ENCODE measurements at places on chromosomes 4 and X.
A peak's percentile ranks its signal among the peaks of the same experiment; 100 is the strongest.

DNA sequence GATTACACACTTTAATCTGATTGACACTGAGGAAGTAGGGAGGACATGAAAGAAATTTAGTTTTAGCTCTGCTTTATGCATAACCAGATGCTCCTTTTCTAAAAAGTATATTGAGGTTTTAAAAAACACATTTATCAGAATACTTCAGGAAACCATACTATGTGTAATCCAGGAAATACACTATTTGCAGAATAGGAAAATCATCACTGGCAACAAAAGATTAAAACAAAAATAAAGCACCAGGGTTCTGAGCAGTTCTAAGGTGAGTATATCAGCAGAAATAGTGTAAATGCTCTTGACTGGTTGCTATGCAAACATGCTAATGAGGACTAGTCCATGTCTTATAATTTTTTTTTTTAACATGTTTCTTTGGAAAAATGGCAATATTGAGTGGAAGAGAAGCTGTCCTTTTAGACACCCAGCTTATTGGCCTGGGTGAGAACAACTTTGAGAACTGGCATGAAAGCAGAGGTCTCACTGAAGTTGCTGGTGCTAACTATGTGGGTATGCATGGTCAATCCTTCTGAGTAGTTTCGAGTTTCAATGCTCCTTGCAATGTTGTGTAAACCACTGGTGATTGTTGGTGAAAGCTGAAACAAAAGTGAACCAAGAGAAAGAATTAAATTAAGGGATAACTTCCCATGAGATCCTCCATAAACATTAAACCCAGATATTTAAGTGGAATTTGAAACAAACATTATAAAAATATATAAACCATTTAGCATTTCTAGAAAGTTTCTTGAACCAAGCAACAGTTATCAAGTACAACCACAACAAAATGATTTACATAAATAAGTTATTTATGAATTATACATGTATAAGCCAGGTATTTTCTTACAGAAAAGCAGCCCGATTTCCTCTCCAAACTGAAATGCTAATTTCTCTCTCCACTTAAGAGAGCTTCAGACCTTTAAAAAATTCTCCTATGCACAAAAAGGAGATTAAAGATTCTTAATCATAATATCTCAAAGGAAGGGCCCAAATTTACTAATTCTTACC, 20.4 kb upstream of the SCD5 start:
- DNase-seq = no peak

DNA sequence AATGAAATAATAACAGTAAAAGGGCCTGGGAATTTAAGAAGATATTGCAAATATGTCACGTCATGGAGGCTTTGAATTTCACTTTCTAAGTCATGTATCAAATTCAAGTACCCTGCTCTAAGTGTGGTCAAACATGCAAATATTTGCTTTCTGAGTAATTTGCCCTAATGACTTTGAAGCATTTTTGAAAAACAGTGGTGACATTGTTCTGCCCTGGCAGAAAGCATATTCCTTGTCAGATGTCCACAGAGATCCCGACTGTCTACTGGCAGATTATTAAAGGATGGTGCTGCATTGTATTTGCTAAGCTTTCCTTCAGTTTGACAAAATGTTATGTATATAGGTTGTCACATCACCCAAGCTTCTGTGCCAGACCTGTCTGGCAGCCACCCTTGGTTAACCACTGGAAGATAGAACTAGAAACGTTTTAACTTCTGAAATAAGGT, 92.5 kb downstream of the ANK2 start:
- no peak for DNase-seq

GRCh38 chr4:15535599-15535998, 65.9 kb downstream of the CC2D2A start:
- no peak for DNase-seq

DNA sequence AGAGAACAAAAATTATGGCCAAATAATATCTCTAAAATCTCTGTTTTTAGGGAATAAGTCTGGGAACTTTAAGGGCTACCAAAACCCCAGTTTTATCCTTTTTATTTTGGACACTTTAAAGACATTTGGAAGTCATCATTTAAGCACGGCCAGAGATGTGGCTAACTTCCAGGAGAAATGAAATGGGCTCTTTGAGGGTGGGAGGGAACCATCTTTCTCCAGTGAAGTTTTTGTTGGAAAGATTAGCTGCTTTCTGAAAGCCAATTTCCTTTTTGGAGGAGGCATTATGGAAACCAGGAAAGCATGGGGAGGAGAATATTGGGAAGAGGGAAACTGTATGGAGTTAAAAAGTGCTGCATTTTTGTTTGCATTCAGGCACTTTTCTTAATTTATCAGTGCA, 4.8 kb downstream of the VSIG1 start:
- no peak for DNase-seq

- DNase-seq = no peak
These were observed 6.1 kb downstream of the FGF2 start for GRCh38 chr4:122832732-122833131.

- no peak for DNase-seq
These were observed 398.1 kb upstream of the PITX2 start for GRCh38 chr4:111020961-111021360.

DNA sequence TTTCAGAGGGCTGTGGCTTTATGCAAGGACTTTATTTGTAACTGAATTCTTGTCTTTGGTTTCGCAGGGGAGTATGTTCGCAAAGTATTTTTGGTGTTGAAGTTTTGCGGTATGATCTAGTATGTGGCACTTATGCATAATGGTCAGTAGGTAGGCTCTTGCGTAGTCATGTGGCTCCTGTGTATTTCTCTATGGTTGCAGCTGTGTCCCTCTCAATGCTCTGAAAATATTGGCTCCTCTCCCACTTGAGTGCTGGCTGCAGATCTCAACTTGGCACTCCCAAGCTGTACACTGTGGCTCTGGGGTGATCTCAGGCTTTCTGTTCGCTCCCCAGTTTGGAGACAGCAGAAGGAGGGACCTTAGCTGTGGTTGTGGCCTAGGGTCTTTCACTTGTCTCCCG, 24.8 kb downstream of the ARMCX5 start:
- peak; percentile 0 for DNase-seq

Measured in amygdala (tissue), 56 donors.